Activated naive CD8-positive, alpha-beta T cell treated with anti-CD3 and anti-CD28 coated beads for 36 hours (primary cell): ENCODE measurements at places on chromosomes 16 and 17. TPM values are rescaled to one million over a fixed set of nuclear protein-coding genes. Genes with fewer than 3 reads are reported as not detected.

- H3K4me3 ChIP-seq: no peak overlapping the region
- peak; percentile 12 for DNase-seq
- no peak overlapping the region for H3K27ac ChIP-seq
- H3K4me1 ChIP-seq: peaks cover 9% of the 10 kb centered on the region
- peaks cover 59% of the 10 kb centered on the region for H3K27me3 ChIP-seq
- no peaks in the 10 kb centered on the region for H3K36me3 ChIP-seq
Observed at GRCh38 chr16:84373907-84374489, 5.7 kb downstream of the ATP2C2 start.

GRCh38 chr17:9409878-9410277 is 165.7 kb downstream of the STX8 start:
- no peak overlapping the region for H3K4me3 ChIP-seq
- H3K27me3 ChIP-seq: no peaks in the 10 kb centered on the region
- peaks cover 4% of the 10 kb centered on the region for H3K36me3 ChIP-seq
- no peak overlapping the region for H3K27ac ChIP-seq
- no peak for DNase-seq
- H3K4me1 ChIP-seq: no peaks in the 10 kb centered on the region

DNA sequence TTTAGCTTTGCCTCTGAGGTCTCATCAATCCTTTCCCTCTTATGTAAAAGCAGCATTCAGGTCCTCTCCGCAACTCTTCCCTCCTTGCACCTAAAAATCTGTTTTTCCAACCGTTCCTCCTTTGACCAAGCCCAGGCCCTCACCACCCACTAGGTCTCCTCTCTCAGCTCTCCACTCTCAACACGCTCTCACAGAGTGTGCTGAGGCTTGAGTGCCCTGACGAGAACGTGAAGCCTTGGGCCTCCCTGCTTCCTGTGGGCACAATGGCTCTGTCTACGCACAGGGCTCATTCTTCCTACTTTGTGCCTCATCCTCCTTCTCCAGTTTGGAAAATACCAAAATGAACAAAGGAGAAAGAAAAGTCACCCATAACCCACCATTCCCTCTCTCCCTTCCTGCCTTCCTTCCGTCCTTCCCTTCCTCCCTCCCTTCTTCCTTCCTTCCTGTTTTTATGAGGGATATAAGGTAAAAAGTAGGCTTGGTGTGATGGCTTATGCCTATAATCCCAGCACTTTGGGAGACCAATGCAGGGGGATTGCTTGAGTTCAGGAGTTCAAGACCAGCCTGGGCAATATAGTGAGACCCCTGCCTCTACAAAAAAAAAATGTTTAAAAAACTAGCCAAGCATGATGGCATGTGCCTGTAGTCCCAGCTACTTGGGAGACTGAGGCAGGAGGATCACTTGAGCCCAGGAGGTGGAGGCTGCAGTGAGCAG is 31.3 kb upstream of the SLC39A11 start:
- no peaks in the 10 kb centered on the region for H3K4me1 ChIP-seq
- no peak overlapping the region for H3K4me3 ChIP-seq
- no peak for DNase-seq
- no peaks in the 10 kb centered on the region for H3K36me3 ChIP-seq

- peaks cover 5% of the 10 kb centered on the region for H3K4me1 ChIP-seq
- no peaks in the 10 kb centered on the region for H3K27me3 ChIP-seq
- H3K4me3 ChIP-seq: no peak overlapping the region
Observed at GRCh38 chr17:80970044-80970761, 21.4 kb upstream of the CHMP6 start.

DNA sequence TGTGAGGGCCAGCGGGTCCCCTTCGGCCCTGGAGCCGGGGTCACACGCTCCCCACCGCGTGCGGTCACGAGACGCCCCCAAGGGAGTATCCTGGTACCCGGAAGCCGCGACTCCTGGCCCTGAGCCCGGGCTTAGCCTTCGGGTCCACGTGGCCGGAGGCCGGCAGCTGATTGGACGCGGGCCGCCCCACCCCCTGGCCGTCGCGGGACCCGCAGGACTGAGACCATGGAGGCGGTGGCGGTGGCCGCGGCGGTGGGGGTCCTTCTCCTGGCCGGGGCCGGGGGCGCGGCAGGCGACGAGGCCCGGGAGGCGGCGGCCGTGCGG is at the start of gene NAGLU:
NAGLU (plus strand) TSS at position 194 of the 324 bp plus-strand sequence; CDS start at position 226, 32 bp downstream.
- peak within 1 kb of the TSS; percentile 87 for H3K4me3 ChIP-seq
- H3K4me1 ChIP-seq: peaks cover 34% of the 10 kb centered on the region
- peak; percentile 91 for DNase-seq
- H3K27ac ChIP-seq: peak within 1 kb of the TSS; percentile 87

GRCh38 chr17:79997011-79997660 is 38.5 kb downstream of the TBC1D16 start:
- DNase-seq: peak; percentile 70
- peak overlapping the region; percentile 65 for H3K4me3 ChIP-seq
- H3K4me1 ChIP-seq: peaks cover 51% of the 10 kb centered on the region

GRCh38 chr16:19210968-19211367 is 42.9 kb downstream of the SYT17 start:
- H3K36me3 ChIP-seq: peaks cover 3% of the 10 kb centered on the region
- no peaks in the 10 kb centered on the region for H3K4me1 ChIP-seq
- H3K27me3 ChIP-seq: peaks cover 8% of the 10 kb centered on the region
- no peak for DNase-seq
- no peak overlapping the region for H3K27ac ChIP-seq
- H3K4me3 ChIP-seq: no peak overlapping the region

GRCh38 chr16:6732166-6732565 is 600.5 kb upstream of the RBFOX1 start:
- H3K36me3 ChIP-seq: no peaks in the 10 kb centered on the region
- no peak overlapping the region for H3K27ac ChIP-seq
- no peaks in the 10 kb centered on the region for H3K27me3 ChIP-seq
- H3K4me3 ChIP-seq: no peak overlapping the region
- no peak for DNase-seq
- no peaks in the 10 kb centered on the region for H3K4me1 ChIP-seq

DNA sequence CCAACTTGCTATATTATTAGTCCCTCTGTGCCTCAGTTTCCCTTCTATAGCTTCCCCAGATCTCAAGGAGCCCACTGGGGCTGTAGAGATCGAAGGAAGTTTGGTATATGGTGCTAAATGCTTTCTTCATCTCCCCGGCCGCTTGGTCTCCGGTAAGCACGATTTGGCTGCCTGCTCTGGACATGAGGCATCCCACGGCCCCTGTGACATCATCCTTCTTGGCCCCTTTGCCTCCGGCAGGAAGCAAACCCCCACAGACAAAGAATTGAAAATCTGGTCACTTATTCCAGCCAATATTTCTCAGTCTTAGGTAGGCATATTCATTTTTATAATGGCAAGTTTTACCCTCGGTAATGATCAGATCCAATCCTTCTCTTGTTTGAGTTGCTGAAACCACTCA is 65.8 kb downstream of the WSCD1 start:
- no peak overlapping the region for H3K4me3 ChIP-seq
- no peak for DNase-seq
- H3K4me1 ChIP-seq: no peaks in the 10 kb centered on the region
- no peak overlapping the region for H3K27ac ChIP-seq
- H3K27me3 ChIP-seq: peaks cover 16% of the 10 kb centered on the region

GRCh38 chr16:70490261-70490660 is 33.1 kb downstream of the COG4 start:
- H3K4me1 ChIP-seq: peaks cover 17% of the 10 kb centered on the region
- DNase-seq: no peak
- H3K36me3 ChIP-seq: peaks cover 18% of the 10 kb centered on the region

GRCh38 chr16:66846266-66846665 is 2.1 kb downstream of the CA7 start:
- peaks cover 41% of the 10 kb centered on the region for H3K27me3 ChIP-seq
- H3K4me1 ChIP-seq: peaks cover 6% of the 10 kb centered on the region
- H3K27ac ChIP-seq: no peak overlapping the region
- DNase-seq: no peak

DNA sequence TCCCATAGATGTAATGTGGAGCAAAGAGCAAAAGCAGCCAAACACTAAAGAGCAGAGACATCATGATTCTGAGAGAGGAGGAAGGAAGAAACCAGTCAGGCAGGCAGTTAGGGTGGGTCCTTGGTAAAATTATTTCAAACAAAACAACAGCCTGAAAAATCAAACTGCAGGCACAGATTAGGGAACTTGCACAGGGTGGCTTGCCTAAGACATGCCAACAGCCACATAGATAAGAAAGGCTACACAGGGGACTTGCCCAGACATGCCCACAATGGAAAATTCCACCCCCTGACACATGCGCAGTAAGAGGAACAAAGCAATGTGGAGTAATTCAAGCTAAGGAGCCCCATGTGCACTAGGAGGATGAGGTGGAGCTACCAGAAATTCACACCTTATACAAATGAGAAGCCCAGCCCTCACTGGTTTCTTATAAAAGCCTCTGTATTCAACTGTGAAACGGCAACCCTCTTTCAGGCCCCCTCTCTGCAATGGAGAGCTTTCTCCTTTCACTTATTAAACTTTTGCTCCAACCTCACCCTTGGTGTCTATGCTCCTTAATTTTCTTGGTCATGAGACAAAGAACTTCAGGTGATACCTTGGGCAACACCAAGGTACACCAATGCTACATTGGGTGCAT is 7.3 kb upstream of the GAS7 start:
- no peaks in the 10 kb centered on the region for H3K36me3 ChIP-seq
- H3K4me1 ChIP-seq: no peaks in the 10 kb centered on the region
- H3K27me3 ChIP-seq: peaks cover 9% of the 10 kb centered on the region
- peak; percentile 5 for DNase-seq
- H3K4me3 ChIP-seq: no peak overlapping the region
- no peak overlapping the region for H3K27ac ChIP-seq

- no peak for DNase-seq
- peaks cover 19% of the 10 kb centered on the region for H3K4me1 ChIP-seq
- H3K27me3 ChIP-seq: no peaks in the 10 kb centered on the region
- peaks cover 16% of the 10 kb centered on the region for H3K36me3 ChIP-seq
- H3K27ac ChIP-seq: no peak overlapping the region
Observed at GRCh38 chr17:69477204-69477902, 62.9 kb downstream of the MAP2K6 start.

- no peak overlapping the region for H3K27ac ChIP-seq
- no peak for DNase-seq
- no peaks in the 10 kb centered on the region for H3K27me3 ChIP-seq
- no peaks in the 10 kb centered on the region for H3K36me3 ChIP-seq
- H3K4me3 ChIP-seq: no peak overlapping the region
Observed at GRCh38 chr16:9556949-9557665, 465.7 kb downstream of the HAPSTR1 start.

DNA sequence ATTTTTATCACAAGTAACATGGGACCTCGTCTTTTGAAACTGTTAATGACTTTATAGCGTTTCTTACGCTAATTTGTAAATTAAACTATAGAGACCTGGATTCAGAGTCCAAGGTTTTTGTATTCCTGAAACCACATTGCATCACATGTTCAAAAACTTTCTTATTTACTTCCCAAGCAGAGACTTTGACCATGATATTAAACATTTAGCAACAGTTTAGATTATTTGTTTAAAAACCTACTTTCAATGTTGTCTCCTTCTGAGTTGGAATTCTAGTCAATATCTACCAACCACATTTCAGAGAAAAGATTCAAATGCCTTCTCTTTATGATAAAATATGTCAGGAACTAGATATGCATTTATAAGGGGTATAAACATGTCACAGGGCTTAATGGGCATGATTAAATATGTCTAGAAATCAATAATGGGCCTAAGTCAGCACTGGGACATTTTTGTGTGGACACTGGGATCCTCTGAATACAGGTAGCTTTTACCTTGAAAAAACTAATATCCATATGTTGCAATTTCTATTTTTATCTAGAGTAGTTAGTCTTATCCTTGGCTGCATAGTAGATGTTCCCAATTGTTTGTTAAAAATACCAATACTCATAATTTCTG is 6.3 kb upstream of the APOH start:
- no peaks in the 10 kb centered on the region for H3K36me3 ChIP-seq
- DNase-seq: no peak
- H3K27me3 ChIP-seq: no peaks in the 10 kb centered on the region
- no peak overlapping the region for H3K4me3 ChIP-seq
- H3K27ac ChIP-seq: no peak overlapping the region

GRCh38 chr16:26058326-26058725 is 366.6 kb downstream of the HS3ST4 start:
- no peaks in the 10 kb centered on the region for H3K36me3 ChIP-seq
- DNase-seq: no peak
- H3K27ac ChIP-seq: no peak overlapping the region
- peaks cover 7% of the 10 kb centered on the region for H3K27me3 ChIP-seq
- H3K4me3 ChIP-seq: no peak overlapping the region

The CTRL gene
- 6.8 TPM for total RNA-seq

The DNAAF8 gene
- 0.10 TPM for total RNA-seq

The SCARF1 gene
- 2.6 TPM for total RNA-seq
